ENCODE measurements at places on chromosomes 3 and 15. TPM values are rescaled to one million over a fixed set of nuclear protein-coding genes. Genes with fewer than 3 reads are reported as not detected.

SKOR1 gene
- 0.12 TPM for total RNA-seq

IL17RD gene
- total RNA-seq, result 0.02 TPM

HRH1 gene
- 2.9 TPM for total RNA-seq

HYAL3 gene
- total RNA-seq, result 4.0 TPM

All from activated CD4-positive, alpha-beta memory T cell treated with anti-CD3 and anti-CD28 coated beads for 36 hours (primary cell).